ENCODE measurements at places on chromosomes 2 and 18.
A peak's percentile ranks its signal among the peaks of the same experiment; 100 is the strongest.

- no peak for DNase-seq
Observed at GRCh38 chr2:133525613-133526529, 42.4 kb downstream of the NCKAP5 start.

DNA sequence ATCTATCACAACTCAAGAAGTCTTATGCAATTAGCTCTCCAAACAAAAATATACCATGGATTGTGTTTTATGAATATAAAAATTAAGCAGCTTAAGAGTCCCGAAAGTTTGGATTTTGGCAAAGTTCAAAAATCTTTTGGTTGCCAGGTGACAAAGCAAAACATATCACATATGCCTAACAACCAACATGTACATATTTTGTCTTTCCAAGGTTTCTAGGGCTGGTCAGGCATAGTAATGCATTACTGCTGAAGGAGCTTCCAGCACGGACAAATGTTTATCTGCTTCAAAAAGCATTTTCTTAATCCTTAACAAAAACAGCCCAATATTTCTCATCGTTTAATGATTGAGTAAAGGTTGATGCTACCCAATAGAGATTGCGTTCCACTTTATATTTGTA, 1327.1 kb upstream of the ZEB2 start:
- DNase-seq, result no peak

GRCh38 chr2:110828330-110828729, 96.0 kb downstream of the ACOXL start:
- DNase-seq, result no peak

- no peak for DNase-seq
Observed at GRCh38 chr2:144498277-144498676, 21.6 kb downstream of the ZEB2 start.

DNA sequence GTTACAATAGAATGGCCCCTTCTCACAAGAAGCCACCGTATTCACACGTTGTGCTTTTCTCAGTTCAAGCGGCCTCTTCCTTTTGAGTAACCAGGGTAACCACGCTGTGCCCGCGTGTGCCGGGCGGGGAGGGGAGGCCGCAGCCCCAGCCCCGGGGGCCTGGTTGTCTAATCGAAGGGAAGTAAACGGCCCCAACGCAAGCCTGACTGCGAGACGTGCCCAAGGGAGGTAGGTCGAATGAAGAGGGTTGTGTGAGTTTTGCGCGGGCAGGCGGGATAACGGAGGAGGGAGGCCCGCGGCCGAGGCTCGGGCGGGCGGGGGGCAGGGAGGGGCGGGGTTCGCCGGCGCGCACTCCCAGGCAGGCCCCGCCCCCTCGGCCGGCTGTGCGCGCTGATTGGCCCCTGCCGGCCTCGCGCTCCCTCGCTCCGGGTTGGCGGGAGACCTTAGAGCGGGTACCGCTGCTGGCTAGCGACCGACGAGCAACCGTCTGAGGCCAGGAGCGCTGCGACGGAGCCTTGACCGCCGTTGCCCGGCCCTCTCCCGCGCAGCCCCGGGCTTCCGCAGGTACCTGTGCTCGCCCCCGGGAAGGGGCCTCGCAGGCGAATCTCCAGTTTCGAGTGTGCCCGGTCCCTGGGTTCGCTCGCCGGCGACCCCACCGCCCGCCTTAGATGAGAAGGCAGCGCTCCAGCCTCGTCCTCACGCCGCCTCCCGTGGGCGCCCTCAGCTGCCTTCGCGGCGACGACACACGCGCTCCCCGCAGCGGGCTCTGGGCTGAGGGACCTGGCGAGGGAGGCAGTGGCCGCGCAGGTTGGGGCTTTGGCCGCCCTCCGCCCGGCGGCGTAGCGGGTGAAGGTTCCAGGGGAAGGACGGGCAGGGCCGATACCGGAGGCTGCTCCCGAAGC, at the start of gene SPDYA:
SPDYA (plus strand) TSS at position 451 of the 902 bp plus-strand sequence. CDS start 5,181 bp downstream, outside the sequence.
- peak; percentile 70 for DNase-seq

GRCh38 chr2:8584174-8585066, 97.4 kb upstream of the ID2 start:
- DNase-seq, result no peak

- DNase-seq, result no peak
Observed at GRCh38 chr2:151878655-151879563, 50.7 kb upstream of the ARL5A start.

DNA sequence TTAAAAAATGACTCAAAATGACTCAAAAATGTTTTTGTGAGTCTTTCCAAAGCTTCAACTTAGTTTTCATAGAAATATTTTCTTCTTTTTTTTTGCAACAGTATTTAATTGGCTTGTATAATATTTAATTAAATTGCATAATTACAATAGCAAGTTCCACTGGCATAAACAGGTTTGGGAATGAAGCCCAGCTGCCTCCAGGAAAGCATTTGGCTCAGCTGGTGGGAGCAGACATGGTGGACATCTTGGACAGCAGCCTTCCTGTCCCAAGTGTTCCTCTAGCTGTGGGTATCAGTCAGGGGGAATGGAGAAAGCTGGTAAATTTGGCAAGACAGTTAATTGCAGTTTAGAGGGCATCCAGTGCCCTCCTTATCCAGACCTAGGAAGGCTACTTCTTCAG, 213.4 kb downstream of the ZBTB7C start:
- DNase-seq, result no peak

- DNase-seq, result no peak
Observed at GRCh38 chr2:109601783-109602182, 12.0 kb downstream of the SEPTIN10 start.

- DNase-seq, result no peak
Observed at GRCh38 chr2:63819765-63820717, 21.7 kb upstream of the UGP2 start.

DNA sequence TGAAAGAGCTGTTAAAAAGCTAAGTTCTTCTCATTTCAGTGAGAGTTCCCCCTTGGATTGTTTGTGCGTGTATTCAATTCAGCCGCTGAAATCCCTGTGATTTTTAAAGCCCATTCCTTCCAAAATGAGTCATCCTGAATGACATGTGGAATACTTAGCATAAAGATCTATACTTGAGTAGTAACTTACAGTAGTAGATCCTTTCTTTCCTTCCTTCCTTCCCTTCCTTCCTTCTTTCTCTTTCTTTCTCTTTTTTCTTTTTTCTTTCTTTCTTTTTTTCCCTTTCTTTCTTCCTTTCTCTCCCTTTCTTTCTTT, 18.2 kb upstream of the SOX11 start:
- DNase-seq, result no peak
